Stimulated activated CD8-positive, alpha-beta memory T cell treated with anti-CD3 and anti-CD28 coated beads, Interleukin-7, amount 100 ng/mL, for 1 hour (primary cell): ENCODE measurements at places on chromosomes 3 and 15.

GRCh38 chr3:197736010-197736490 lies 654 bp downstream of the RUBCN start:
- no peak for DNase-seq

- DNase-seq = no peak
Measured at GRCh38 chr3:119729996-119730395, 27.2 kb downstream of the CFAP91 start.

- no peak for DNase-seq
Measured at GRCh38 chr15:58551764-58552504, 120.1 kb downstream of the LIPC start.

DNA sequence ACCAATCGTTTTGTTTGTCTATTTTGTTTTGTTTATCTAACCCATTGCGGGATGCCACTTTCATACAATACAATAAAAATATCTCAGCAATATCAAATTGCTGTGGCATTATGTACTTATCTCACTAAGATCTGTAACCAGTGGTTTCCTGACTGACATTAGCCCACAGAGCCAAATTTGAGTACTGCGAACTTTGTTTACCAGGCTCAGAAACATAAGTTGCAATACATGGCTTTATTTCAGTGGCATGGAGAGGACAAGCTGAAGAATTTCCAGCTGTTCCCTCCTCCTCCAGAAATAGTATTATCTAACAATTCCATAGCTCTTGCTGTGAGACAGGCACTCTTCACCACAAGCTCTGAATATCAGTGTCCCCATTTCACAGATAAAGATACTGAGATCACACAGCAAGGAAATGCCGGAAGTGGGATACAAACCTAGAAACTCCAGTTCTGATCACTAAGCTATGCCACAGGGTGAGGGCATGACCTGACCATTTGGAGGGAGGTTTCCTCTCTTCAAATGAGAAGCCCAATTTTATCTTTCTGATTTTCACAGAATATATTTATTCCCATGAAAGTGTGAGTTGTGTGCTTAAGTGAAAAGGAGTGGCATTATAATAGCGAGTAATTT lies 469.9 kb upstream of the CBLB start:
- no peak for DNase-seq

DNA sequence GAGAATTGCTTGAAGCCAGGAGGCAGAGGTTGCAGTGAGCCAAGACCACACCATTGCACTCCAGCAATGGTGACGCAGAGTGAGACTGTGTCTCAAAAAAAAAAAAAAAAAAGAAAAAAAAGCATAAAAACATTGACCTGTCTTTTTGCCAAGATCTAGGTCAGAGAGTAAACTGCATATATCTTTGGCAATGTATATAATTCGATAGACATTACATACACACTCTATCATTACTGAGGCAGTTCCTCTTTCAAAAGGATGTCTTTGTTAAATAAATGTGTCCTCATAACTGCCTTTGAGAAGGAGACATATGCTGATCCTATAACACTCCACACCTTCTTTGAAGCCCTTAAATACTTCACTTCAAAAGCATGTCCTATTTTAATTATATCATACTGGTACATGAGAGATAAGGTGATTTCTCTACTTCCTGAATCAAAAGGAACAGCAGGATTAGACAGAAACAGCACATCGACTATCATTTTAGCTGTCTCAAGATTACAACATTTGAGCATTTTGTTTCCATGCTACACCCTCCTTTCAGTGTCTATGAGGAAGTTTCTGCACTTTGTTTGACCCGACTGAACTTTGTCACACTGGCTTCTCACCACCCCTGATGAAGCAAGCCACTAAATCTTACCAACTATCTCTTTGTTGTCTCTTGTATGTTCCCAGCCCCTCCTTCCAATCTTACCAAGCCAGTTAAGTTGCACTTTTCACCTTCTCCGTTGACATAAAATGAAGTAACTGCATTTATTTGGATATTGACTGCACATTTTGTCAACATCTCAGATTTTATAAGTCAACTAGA lies 335.8 kb downstream of the MECOM start:
- no peak for DNase-seq

DNA sequence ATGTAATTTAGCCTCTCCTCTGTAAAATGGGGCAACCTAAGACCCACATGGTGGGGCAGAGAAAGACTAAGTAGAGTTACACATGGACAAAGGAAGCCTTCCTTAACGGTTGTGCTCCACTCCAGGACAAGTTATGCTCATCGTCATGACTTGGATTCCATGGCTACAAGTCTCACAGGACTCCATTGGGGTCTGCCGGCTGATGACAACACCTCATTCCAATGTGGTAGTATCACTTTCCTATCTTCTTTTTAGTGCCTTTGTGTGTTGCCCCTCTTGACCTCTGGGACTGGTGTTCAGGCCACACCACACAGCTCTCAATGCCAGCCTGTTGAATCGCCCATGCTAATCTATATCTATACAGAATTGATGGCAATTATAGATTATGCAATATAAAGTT lies 181.3 kb upstream of the WNT5A start:
- no peak for DNase-seq

DNA sequence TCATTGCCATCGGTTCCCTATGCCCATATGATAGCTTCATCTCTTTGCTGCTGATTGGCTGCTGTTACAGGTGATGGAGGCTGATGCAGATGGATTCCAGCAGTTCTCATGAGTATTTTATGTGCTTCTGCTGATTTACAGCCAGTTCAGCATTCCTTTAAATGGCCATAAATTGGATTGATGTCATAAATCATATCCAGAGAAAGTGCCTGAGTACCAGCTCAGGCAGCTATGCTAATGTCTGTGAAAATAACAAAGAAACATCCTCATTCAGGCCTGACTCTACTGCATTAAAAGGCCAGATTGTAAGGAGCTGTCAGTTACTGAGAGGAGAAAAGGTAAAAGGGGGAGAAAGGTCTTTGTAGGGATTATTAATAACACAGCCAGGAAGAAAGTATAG lies 756.8 kb downstream of the IGSF11 start:
- no peak for DNase-seq

DNA sequence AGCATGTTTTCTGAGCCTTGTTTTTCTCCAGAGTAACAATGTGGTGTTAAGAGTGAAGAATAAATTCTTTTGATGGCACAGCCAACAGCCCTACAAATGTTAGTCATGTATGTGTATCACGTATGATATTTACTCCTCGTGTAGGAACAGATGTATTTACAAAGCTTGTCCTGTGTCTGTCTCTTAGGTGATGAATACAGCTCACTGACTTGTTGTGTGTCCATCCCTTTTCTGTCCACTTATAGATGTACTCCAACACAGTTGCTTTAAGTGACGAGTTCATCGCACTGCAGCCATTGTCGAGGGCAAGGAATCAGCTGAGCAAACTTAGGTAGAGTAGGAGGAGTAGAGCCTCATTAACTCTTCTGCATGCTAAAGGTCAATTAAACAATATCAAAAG lies 78.1 kb downstream of the DCUN1D1 start:
- DNase-seq = no peak

GRCh38 chr15:40115670-40116093 lies 7.0 kb upstream of the BMF start:
- DNase-seq = no peak

DNA sequence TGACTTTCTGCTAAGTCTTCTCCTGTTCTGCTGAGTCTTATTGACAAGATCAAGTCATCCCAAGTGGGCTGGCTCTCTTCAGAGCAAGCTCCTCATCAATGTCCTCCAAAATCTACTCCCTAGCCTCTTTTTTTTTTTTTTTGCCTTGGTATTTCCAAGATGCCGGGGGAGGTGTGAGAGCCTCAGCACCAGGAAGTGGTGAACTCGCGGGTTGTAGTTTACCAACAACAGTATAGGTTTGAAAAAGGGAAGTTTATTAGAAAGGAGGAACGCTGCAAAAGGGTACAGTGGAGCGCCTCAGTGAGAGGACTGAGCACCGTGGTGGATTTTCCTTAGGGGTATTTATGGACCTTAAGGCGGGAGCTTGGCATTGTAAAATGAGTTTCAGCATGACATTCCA lies 94.3 kb upstream of the SGO1 start:
- DNase-seq = no peak

- DNase-seq = no peak
Measured at GRCh38 chr3:18527691-18528090, 102.6 kb upstream of the SATB1 start.

GRCh38 chr15:31326875-31327668 lies 437 bp downstream of the KLF13 start:
- no peak for DNase-seq

DNA sequence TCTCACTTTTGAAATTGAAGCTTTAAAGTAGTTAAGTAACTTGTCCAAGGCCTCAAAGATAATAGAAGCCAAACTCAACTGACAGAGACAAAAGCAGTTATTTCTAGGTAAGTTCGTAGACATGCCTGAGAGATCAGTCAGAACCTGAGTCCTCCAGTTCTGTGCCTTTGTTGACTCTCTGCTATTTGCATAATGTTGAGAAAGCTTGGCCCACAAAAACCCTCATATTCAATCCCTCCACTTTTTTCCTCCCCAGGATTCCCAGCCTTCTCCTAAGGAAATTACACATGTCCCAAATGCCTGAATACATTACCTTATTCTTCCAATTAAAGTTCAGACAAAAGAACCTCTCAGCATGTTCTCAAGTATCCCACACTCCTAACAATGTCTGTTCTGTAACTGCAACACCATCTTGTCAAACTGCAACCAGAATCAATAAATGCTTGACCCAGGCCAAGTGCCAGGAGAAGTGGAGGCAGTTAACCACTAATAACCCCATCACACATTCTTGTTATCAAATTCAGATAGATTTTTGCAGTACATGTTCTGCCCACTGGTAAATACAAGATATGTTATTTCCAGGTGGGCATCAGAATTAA lies 217.8 kb downstream of the LRRC3B start:
- DNase-seq = no peak

DNA sequence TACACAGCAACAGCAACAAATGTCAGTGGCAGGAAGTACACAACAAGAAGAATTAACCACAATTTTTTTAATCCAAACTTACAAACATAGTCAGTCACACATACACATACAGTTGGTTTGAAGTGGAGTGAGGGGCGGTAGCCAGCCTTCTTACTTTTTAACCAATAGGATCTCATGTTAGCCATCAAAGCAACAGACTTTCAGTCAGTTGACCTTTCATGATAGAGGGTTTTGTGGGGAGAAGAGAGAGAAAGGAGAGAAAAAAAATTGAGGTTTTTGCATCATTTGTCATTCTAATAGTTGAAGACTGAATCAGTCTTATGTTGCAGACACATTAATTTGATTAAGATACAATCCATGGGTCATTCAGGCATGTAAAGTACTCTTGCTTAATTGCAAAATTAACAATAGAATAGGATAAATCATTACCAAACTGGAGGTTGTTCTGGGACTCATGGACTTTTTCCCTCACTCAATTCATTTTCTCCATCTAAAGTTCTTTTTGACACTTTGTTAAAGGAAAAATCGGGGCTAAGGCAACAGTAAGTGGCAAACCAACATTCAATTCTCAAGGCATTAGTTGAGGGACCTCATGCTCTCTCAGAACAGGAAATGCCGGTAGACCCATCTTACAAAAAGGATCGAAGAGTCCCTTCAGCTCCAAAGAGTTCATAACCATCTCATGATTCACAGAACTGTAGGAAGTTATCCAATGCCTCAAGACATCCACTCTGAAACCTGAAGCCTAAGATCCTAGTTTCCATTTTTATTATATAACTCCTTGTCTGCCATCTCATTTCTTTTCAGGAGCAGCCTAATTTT lies 159.5 kb upstream of the LPP start:
- no peak for DNase-seq

DNA sequence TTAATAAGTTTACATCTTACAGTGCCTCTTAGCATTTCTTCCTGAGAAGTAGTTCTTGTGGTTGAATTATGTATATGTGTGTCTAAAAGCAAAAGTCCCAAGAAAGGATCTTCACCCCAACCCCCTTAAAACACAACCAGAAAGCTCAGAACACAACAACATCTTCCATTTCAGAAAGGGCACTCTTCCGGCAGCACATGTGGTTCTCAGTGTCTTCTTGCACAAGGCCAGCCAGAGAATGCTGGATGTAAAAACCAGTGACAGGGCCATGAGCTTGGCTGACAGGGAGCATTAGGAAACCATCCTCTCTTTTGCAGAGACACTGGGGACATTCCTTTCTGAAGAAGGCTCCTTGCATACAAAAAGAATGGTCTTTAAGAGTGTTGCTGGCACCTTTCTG lies 45.0 kb downstream of the EEFSEC start:
- no peak for DNase-seq

- DNase-seq = no peak
Measured at GRCh38 chr3:40912461-40912860, 286.8 kb upstream of the CTNNB1 start.

DNA sequence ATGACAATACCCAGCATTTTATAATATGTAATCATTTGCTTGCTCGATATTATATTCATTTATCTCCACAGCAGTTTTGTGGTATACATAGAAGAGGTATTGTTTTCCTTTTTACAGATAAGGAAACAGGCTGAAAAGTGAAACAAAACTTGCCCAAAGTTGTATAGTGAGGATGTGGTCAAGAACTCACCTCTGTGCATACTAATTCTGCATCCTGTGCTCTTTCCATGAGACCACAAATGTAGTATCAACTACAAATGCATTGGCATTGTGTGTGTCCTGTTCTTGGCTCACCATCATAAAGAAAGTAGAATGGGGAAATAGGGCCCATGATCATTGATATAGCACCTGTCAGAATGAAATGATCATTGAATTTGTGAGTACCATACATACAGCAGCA lies 167.3 kb downstream of the NECTIN3 start:
- no peak for DNase-seq

DNA sequence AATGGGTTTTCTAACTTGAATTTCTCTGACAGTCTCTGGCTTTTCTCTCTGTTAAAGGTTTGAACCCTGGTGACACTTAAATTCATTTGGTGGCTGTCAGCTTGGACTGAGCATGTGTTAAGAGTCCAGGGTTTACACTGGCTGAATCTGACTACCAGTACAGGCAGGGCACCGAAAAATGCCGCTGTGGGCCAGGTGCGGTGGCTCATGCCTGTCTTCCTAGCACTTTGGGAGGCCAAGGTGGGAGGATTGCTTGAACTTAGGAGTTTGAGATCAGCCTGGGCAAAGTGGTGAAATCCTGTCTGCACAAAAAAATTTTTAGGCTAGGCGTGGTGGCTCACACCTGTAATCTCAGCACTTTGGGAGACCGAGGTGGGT lies 1.8 kb downstream of the MANF start:
- no peak for DNase-seq

GRCh38 chr3:31502803-31503221 lies 29.9 kb upstream of the STT3B start:
- no peak for DNase-seq

DNA sequence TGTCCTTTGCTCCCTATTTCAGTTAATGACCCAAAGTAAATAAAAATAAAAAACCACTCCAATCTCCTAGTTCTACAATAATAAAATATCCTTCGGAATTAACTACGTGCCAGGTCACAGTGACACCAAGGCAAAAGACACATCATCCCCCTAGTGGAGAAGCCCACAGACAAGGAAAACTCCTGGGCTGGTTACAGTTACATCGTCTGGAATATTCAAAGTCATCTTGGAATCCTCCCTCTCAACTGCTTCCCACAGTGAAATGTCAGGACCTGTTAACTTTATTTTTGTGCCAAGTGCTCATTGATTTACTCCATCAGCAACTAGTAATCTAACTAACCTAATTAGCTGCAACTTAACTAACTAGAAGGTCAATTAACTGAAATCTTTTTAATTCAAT lies 349.3 kb downstream of the MAGI1 start:
- DNase-seq = no peak
